NCI-H460 (cell line): ENCODE measurements at places on chromosomes 6 and 20. TPM values are rescaled to one million over a fixed set of nuclear protein-coding genes. Genes with fewer than 3 reads are reported as not detected.
A peak's percentile ranks its signal among the peaks of the same experiment; 100 is the strongest.

The ANGPT4 gene
- not detected in 2 replicates for total RNA-seq

The MOXD1 gene
- total RNA-seq = not detected in 2 replicates

The FAM83C gene
- not detected in 2 replicates for total RNA-seq

The IL17F gene
- total RNA-seq = not detected in 2 replicates

The EEF1A2 gene
- 224 and 275 TPM in 2 replicates for total RNA-seq

The NNAT gene
- total RNA-seq = not detected in 2 replicates

The BPI gene
- not detected in 2 replicates for total RNA-seq

The MUC21 gene
- total RNA-seq = not detected in 2 replicates

The EPHA7 gene
- total RNA-seq = 0.02 and 0.06 TPM in 2 replicates

The PCED1A gene
- 16.2 and 18.5 TPM in 2 replicates for total RNA-seq

The ALDH5A1 gene
- total RNA-seq = 4.5 and 4.6 TPM in 2 replicates

The GRM1 gene
- total RNA-seq = not detected in 2 replicates

GRCh38 chr6:158853880-158854213 is 34.7 kb upstream of the EZR start:
- DNase-seq = peak; percentile 21

DNA sequence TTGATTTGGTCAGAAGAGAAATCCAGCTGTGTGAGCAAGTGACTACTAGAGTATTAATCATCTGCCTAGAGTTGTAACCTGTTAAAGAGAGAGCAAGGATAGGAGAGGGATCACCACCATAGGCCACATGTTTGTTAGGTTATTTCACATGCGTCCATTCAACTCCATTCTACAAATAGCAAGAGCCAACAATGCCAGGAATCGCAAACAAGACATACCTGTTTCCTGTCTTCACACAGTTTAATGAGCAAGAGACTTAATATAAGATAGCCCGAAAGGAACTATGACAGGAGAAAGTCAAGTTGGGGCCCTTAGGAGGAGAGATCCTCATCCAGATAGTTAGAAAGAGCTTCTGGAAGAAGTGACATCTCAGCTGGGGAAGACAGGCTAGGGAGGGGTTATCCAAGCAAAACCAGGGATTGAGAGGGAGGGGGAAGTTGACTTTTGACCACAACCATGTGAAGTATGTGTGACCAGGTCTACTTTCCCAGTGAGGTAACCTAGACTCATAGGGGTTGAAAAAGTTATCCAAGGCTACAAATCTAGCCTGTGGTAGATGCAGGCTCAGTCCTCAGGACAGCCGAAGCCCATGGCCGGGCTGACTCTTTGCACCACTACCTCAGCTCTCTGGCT is 147.4 kb downstream of the ALDH8A1 start:
- DNase-seq = no peak

- no peak for DNase-seq
These were observed 6.1 kb downstream of the EEF1A1 start for GRCh38 chr6:73514746-73515110.

DNA sequence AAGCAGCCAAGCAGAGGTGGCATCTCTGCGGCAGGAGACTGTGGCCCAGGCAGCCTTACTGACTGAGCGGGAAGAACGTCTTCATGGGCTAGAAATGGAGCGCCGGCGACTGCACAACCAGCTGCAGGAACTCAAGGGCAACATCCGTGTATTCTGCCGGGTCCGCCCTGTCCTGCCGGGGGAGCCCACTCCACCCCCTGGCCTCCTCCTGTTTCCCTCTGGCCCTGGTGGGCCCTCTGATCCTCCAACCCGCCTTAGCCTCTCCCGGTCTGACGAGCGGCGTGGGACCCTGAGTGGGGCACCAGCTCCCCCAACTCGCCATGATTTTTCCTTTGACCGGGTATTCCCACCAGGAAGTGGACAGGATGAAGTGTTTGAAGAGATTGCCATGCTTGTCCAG is 5.9 kb upstream of the PHF1 start:
- DNase-seq = no peak

DNA sequence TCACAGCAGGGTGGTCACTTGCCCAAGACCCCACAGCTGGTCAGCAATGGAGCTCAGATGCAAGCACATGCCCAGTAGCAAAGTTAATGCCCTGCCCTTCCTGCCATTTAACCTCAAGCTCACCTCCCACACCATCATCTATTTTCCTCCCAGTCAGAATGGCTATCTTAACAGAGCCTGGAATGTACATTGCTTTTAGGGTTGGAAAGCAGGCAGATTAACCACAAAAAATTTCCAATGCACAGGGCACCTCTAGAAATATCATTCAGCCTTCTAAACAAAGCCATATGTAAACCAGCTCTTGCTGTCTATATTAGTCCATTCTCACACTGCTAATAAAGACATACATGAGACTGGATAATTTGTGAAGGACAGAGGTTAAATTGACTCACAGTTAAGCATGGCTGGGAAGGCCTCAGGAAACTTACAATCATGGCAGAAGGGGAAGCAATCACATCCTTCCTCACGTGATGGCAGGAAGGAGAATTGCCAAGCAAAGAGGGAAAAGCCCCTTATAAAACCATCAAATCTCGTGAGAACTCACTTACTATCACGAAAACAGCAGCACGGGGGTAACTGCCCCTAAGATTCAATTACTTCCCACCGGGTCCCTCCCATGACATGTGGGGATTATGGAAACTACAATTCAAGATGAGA is 106.9 kb downstream of the FYN start:
- no peak for DNase-seq

DNA sequence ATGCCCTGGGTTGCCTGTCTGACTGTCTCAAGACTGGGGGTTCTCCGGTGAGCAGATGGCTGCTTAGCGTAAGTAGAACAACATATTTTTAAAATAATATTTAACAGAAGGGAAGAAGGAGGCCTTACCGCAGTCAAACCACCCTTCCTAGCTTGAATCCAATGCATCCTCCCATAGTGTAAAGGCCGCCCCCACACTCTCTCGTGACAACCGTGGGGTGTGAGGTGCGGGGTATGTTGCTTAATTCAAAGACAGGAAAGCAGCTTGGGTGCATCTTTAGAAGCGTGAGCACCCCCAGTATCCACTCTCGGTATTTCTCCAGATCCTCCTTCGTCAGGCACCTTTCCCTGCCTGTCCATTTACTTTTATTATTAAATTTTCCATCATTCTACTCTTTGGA is 501.2 kb upstream of the CDH4 start:
- DNase-seq = no peak

DNA sequence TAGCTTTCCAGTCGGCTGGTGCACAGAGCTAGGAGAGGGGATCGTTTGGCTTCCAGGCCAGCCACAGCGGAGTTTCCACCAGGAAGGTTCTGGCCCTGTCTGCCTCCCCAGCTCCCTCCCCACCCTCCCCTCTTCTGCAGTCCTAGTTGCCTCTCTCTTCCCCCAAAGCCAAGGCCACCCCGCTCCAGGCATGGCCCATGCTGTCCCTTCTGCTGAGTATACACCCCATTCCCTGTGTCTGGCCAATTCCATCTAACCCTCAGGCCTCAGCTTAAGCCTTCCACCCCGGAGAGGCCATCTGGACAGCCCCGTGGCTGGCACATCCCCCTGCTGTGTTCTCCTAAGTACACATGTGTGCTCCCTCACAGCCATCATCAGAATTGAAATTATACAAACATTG is 167.4 kb downstream of the CDH4 start:
- DNase-seq = no peak

- DNase-seq = peak; percentile 8
These were observed 194.9 kb downstream of the PHACTR1 start for GRCh38 chr6:12911427-12911826.

- DNase-seq = no peak
These were observed 54.0 kb downstream of the TMEM242 start for GRCh38 chr6:157269261-157269794.

DNA sequence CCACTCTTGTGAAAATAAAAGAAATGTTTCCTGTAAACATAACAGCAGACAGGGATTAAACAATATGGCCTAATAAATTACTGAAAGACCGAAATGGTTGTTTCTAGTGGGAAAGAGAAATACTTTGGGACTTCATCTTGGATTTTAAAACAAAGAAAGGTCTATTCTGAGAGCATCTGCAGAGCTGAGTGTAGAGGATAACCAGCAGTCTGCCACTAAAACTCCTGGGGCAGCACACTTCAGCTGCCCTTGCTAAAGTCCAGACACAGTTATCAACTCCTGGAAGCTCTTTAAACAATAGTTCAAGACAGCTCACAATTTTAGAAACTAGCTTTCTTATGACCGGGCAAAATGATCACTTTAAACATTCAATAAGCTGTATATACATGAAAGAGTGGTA is 38.6 kb downstream of the AKIRIN2 start:
- DNase-seq = no peak

- no peak for DNase-seq
These were observed 181.7 kb upstream of the ARID1B start for GRCh38 chr6:156595476-156595875.

- no peak for DNase-seq
These were observed 167.7 kb upstream of the CDYL start for GRCh38 chr6:4608361-4609115.

- no peak for DNase-seq
These were observed 10.0 kb downstream of the BPIFB2 start for GRCh38 chr20:33017542-33017941.

DNA sequence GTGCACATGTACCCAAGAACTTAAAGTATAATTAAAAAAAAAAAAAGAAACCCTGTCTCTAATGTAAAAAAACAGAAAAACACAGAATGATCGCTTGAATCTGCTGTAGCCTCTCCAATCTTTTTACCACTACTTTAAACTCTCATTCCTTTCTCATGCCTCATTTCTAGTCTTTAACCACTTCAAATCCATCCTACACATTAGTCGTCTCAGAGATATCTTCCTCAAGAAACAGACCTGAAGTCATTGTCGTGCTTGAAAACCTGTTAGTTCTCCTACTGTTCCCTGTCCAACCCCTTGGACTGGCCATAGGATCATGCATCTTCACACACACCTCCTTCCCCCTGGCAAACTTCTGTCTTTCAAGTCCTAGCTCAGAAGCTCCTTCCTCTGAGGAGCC is 112.1 kb upstream of the BCLAF1 start:
- no peak for DNase-seq

- DNase-seq = no peak
These were observed 17.4 kb upstream of the EEF1A1 start for GRCh38 chr6:73538116-73538779.

DNA sequence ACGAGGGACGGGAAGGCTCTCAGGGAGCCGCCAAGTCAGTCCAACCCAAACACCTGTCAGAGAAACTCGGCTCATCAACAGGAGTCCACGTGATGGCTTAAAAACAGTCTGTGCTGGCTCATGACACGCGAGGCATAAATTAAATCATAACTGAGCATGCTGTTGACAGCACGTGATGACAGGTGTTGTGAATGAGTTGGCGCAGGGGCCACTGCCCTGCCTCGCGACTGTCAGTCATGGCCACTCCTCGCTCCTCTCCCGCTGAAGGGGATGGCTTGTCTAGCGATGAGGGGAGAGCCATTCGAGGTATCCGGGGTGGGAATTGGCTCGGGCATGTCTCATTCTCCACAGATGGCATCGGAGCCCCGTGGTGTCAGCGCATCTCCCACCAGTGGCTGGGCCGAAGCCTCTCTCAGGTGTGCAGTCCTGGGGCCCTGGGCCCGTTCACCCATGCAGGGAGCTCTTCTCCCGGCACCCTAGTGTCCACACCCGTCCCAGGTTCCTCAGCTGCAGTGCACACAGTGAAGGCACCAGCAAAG is 313.3 kb downstream of the BMP7 start:
- DNase-seq = no peak

GRCh38 chr6:42890311-42891198 is 11.1 kb downstream of the RPL7L1 start:
- peak; percentile 91 for DNase-seq

DNA sequence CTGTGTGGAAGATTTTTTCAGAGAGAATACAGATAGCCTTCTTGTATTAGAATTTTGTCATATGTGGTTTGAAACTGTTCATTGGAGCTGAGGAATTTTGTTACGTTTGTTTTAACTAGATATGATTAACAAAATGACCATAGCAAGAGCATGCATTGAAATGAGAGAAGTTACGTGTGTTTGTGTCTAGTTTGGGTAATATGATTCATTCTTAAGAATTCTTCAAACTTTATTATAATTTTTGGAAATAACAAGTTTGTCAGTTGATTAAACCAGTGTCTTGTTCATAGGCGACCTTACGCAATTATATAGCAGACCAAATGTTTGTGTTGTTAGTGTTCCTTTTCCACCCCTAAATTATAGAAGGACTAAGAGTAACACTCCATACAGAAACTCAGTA is 5.5 kb downstream of the GMNN start:
- DNase-seq = no peak

GRCh38 chr6:12066297-12066696 is 54.2 kb downstream of the HIVEP1 start:
- no peak for DNase-seq

GRCh38 chr20:6691516-6691915 is 76.0 kb upstream of the BMP2 start:
- DNase-seq = no peak

DNA sequence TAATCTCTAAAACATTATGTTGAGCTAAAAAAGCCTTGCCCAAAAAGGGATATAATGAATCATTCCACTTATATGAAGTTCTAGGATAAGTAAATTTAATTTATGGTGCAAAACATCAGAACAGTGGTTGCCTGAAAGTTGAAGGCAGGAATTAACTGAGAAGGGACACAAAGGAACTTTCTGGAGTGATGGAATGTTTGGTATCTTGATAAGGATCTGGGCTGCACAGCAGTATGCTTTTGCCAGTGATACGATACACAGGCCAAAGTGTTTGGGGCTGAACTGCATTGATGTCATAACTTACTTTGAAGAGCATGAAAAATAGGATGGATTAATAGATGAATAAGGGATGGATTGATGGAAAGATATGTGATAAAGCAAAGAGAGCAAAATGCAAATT is 146.1 kb upstream of the LRFN2 start:
- no peak for DNase-seq

GRCh38 chr6:135525594-135525993 is 28.1 kb upstream of the AHI1 start:
- DNase-seq = no peak

- no peak for DNase-seq
These were observed 314.7 kb upstream of the PRDM1 start for GRCh38 chr6:105771313-105771970.

GRCh38 chr20:50572938-50573777 is 63.0 kb downstream of the PTPN1 start:
- no peak for DNase-seq
